GM06990 (cell line): ENCODE measurements at places on chromosomes 11 and 22.

DNA sequence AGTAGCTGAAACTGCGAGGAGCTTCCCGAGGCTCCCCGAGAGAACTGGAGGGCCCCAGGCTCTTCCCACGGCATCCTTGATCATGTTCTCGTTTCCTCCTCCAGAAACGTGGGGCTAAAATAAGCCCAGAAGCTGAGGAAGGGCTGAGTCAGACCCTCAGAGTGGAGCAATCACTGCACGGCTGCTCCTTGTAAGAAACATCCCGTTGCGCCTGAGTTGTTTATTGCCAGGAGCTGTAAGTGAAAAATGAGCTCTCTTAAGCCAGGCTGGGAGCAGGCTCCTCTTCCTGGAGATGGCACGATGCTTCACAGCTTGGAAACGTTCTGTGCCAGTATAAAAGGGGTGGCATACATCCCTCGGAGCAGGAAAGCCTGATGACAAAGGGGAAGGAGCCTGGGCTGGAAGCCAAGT lies 47.3 kb upstream of the SYN3 start:
- DNase-seq, result no peak

GRCh38 chr22:38973289-38974169 lies 8.6 kb upstream of the APOBEC3B start:
- DNase-seq, result no peak

DNA sequence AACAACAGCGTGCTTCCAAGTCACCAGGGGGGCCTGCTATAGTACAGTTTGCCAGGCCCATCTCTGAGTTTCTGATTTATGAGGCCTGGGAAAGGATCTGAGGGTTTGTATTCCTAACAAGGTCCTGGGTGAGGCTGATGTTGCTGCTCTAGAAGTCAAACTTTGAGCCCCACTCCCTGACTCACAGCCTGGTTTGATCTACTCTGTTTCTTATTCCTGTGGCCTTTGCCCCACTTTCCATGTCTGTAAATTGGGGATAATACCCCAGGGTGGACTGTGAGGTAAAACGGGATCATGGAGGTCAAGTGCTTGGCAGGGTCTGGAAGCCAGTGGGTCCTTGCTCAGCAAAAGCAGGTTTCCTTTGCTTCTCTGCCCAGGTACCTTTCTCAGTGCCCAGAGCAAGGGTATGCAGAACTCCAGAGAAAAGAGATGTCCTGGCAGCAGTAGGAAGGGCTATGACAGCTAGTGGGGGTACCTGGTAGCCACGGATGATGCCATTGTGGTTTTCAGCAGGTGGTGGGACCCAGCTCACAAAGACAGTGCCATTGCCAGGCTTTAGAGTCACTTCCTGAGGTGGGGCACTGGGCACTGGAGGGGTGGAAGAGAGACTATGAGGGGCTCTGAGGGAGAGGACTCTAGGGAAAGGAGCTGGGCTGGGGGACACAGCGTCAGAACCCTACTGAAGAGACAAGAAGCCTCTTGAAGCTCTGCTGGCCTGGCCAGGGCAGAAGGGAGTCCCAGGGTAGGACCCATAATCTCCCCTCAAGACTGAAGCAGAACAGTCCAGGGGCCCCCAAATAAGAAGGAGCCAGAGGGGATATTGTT lies 2.8 kb downstream of the ROBO4 start:
- no peak for DNase-seq

DNA sequence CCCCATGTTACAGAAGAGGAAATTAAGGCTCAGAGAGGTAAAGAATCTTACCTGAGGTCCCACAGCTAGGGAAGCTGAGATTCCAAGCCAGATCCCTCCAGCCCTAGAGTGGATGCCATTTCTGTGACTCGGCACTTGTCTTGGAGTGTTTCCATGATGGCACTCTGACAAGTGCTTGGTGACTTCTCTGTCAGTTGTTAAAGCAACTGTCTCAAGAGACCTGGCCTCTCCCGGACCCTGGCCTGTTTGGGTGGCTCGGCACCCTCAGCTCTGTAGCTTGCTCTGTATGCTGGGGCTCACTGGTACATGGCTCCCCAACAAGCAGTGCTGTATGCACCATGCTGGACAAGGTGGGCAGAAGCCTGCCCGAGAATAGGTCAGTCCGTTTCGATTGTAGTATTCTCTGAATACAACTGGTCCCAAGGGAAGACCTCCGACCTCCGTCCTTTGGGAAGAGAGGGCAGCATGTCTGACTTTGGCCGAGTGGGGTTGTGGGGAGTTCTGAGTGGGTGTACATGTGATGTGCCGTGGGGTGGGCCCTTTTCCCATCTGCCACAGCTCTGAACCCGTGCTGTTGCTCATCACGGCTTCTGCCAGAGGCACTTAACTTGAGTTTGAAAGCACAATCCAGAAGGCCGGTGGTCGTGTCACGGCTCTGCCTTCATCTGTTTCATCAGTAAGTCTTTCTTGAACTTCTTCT lies 12.4 kb downstream of the ACO2 start:
- no peak for DNase-seq

DNA sequence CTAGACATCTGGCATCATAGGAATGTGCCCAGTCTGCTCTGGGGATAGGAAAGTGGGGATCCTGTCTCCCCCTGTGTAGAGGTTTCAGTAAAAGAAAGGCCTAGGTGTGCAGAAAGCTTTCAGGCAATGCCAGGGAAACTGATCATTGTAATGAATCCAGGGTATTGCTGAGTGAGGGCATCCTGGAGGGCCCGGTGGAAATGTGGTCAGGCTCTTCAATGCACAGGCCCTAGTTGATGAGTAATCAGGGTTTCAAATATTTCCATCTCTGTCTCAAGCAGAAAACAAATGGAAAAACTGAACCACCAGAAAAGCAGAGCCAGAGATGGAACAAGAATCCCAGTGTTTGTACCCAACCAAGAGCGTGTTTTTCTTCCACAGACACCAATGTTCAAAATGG lies 2.0 kb downstream of the CD3E start:
- no peak for DNase-seq

DNA sequence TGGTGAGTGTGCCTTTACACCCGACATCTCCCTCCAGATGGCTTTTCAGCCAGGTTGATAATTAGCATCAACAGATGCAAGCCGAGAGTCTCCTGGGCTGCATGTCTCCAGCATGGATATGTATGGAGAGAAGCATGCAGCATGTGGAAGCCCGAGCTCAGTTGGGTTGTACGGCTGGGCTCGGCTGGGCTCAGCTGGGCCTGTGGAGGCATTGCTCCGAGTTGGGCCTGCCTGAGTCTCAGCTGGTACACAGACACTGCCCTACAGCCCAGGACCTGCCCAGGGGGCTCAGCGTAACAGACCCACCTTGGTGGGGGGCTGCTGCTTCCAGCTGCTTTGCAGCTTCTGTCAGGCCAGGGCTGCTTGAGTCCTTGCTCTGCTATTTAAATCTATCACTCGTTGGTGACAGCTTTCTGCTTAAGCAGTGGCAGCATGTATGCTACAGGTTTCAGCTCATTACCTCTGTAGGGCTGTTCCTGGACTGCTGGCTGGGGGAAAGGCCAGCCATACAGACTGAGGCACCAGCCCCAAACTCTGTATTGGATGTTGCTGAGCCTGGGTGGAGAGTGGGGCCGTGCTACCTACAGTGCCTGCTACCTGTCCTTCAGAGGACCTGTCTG lies 115.5 kb downstream of the TEAD1 start:
- DNase-seq, result no peak

GRCh38 chr11:29300420-29300819 lies 716.4 kb downstream of the KCNA4 start:
- DNase-seq, result no peak

GRCh38 chr11:64894070-64894811 lies 15.8 kb upstream of the EHD1 start:
- peak; percentile 78 for DNase-seq

DNA sequence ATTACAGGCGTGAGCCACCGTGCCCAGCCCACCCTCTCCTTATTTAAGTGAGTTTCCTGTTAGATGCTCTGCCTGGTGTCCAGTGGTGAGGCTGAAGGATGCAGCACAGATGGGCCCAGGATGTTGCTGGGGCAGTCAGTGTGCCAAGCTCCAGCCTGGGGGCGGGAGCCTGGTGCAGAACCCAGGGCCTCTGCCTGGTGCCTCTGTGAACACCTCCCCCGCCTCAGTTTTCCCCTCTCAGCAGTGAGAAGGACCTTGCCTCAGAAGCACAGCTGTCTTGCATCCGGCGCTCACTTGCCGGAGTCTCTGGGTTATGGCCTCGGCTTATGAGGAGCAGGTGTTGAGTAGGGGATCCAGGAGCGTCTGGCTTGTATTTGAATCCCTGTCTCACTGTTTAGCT lies 116.2 kb downstream of the KIAA1671 start:
- no peak for DNase-seq

- DNase-seq, result no peak
Observed at GRCh38 chr11:62108971-62109404, 14.8 kb upstream of the INCENP start.
